ENCODE measurements at places on chromosomes 5 and 9.
A peak's percentile ranks its signal among the peaks of the same experiment; 100 is the strongest.

- no peak for DNase-seq
These were observed 95.3 kb downstream of the GRIA1 start for GRCh38 chr5:153585622-153586277.

GRCh38 chr5:85967681-85968080, 650.1 kb upstream of the COX7C start:
- no peak for DNase-seq

- DNase-seq: no peak
These were observed 854.1 kb downstream of the MAT2B start for GRCh38 chr5:164359260-164360255.

GRCh38 chr9:8136477-8136876, 336.9 kb upstream of the DMAC1 start:
- DNase-seq: no peak

- no peak for DNase-seq
These were observed 13.4 kb downstream of the RABL6 start for GRCh38 chr9:136820971-136821825.

DNA sequence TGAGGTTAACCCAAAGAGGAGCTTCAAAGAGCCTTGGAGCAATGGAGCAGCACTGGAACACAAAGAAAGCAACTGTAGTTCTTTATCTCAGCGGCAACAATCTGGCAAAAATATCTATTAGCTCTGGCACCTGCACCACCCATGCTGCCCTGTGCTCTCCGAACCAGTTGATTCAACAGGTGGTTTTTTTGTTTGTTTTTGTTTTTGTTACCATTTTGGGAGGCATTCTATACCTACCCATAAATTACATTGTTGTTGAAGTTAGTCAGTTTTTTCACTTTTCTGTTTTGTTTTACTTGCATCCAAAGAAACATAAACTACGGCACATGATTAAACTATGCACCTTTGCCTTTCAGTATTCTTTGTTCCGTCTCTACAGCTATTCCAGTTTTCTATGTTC, 16.2 kb downstream of the ESM1 start:
- no peak for DNase-seq

- DNase-seq: no peak
These were observed 70.7 kb downstream of the MSX2 start for GRCh38 chr5:174794931-174795672.

GRCh38 chr5:143308731-143309130, 94.8 kb downstream of the NR3C1 start:
- DNase-seq: no peak

DNA sequence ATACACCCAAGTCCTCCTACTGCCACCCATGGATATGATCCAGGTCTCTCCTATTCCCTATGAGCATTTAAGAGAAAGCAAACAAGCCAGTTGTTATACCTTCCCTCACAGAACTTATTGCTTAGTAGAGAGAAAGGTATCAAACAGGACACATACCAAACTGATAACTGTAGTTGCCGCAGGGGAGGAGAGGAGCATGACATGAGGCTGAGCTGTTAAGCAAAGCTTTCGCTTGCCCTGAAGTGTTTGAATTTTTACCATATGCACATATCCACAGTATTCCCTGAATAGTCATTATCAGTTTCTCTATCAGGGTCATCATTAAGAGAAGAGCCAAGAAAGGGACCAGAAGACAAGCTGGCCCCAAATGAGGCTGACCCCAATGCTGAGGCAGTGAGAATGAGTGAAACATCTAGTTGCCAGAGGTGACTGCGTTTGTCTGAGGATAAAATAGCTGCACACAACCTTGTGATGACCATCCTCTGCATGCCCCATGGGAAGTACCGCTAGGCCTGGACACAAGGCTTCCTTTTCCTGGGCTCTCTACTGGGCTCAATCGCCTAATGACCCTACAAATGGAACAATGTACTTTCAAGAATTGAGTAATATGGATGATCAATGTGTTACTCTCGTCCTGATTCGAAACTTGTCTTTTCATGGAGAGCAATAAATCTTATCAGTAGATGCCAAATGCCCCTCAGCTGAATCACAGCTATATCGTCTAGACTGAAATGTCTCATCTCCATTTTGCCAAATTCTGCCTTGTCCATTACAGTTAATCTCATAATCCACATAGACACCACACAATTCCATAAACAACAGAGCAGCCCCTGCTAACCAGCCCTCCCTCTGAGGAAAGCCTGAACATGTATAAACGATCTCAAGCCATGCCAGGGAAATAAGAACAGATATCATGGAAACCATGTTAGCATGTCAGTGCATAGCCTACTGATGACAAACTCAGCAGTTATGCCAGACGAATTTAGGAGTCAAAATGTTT, 4.3 kb upstream of the IFNK start:
- no peak for DNase-seq

- DNase-seq: no peak
These were observed 27.1 kb downstream of the CCDC125 start for GRCh38 chr5:69305512-69305911.

- DNase-seq: no peak
These were observed 128.8 kb upstream of the MAP3K1 start for GRCh38 chr5:56686337-56687195.

- DNase-seq: peak; percentile 50
These were observed 16.0 kb upstream of the JADE2 start for GRCh38 chr5:134509308-134510040.

DNA sequence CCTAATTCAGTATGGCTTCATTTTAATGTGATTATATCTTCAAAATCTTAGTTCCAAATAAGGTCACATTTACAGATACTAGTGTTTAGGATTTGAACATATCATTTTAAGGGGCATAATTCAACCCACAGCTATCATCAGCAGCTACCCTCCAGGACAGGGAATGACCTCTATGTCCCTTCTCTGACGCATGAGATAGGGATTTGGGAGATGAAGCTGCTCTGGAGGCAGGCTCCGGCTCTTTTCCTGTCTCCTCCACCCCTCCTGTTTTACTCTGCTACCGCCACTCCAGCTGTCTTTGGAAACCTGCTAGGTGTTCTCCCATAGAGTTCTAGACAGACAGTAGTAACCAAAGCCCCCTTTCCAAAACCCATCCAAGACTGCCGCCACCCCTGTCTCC, 119.2 kb downstream of the CARTPT start:
- DNase-seq: no peak

- no peak for DNase-seq
These were observed 605.9 kb upstream of the KLF4 start for GRCh38 chr9:108095496-108095895.

DNA sequence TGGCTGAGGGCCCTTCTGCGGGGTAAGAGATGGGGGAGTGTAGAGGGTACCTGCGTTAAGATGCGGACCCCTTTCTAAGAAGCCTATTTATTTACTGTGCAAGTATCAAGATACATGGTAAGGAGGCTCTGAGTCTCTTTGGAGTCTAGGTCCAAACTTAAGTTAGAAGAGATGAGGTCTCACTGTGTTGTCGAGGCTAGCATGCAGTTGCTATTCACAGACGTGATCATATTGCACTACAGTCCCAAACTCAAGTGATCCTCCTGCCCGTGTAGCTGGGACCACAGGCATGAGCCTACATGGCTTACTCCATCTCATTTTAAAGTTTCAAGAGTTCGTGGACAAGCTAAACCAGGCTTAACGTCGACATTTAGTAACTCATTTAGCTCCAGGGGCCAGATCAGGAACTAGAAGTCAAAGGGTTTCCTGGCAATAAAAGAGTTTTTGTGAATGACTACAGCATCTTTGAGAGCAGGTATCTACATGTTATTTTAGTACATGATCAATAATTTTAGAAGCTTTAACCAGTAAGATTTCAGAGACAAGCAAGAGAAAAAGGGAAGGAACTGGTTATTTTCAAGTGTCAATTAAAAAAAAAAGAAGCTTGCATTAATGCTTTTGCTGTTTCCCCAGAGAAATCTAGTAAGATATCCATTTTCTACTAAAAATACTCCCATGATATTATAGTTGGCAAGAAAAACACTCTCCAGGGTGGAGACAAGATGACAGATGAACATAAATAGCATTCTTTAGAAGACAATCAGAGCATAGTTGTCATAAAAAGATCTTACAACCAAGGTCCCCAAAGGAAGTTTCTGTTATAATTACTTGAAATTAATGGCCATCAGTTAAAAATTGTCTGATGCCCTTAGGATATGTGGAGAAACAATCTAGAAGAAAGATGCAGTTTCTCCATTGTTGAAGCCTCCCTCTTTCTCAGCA, 141.3 kb downstream of the SCAMP1 start:
- DNase-seq: peak; percentile 52

DNA sequence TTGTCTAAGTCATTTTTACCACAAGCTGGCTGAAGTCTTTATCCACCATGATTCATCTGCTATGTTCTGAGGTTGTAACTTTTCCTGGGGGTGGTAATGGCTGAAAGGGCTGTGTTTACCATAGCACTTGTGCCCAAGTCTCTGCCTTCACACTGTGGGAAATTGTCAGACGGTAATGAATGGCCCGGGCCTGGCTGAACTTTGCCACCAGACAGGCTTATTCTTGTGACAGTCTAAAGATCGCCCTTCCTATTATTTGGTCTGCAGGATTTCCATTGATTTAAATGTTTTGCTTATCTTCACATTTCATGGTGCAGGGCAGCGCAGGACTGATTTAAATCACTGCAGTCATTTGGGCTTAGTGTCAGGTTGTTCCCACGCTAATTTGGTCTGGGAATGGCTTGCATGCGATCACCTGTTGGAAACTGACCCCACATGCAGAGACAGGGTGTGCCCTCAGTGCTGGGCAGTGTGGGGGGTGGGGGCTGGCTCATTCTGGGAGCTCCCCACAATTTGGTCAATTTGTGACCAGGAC, 109.3 kb upstream of the ICE1 start:
- DNase-seq: no peak

DNA sequence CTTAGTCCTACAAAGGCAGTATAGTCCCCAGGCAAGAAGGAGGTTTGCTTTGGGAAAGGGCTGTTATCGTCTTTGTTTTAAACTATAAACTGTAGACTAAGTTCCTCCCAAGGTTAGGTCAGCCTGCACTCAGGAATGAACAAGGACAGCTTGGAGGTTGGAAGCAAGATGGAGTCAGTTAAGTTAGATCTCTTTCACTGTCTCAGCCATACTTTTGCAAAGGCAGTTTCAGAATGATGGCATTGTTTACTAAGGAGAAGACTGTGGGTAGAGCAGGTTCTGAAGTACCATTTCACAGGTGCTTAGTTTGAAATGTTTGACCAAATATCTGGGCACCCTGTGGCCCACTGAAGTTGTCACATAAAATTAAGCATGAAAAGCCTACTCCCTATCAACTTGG, 19.4 kb downstream of the SNX24 start:
- no peak for DNase-seq

GRCh38 chr5:170945275-170945674, 83.5 kb downstream of the RANBP17 start:
- no peak for DNase-seq

- no peak for DNase-seq
These were observed 333.7 kb downstream of the ELAVL2 start for GRCh38 chr9:23492126-23493002.

DNA sequence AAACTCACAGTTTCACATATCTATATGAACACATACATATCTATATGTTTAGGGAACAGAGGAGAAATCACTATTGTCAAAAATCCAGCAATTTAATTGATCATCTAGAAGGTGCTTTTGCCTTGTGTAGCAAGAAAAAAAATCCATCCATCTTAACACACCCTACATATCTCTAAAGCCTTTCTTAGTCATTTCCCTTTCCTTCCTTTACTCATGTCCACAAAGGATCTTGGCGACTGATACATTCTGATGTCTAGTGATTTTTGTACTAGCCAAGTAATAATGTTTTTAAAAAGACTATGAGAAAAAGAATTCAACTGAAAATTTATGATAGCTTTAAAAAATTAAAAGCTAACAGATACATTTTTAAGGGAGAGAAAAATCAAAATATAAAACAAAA, 22.5 kb downstream of the ZDHHC21 start:
- DNase-seq: peak; percentile 20

GRCh38 chr5:166045961-166046360, 2245.5 kb upstream of the WWC1 start:
- no peak for DNase-seq

GRCh38 chr5:87074072-87074471, 193.6 kb upstream of the RASA1 start:
- DNase-seq: no peak

- no peak for DNase-seq
These were observed 66.6 kb downstream of the RALGPS1 start for GRCh38 chr9:126981218-126981617.

- no peak for DNase-seq
These were observed 17.9 kb downstream of the HSD17B4 start for GRCh38 chr5:119470105-119470763.

GRCh38 chr5:64298586-64298985, 132.9 kb downstream of the RNF180 start:
- no peak for DNase-seq

DNA sequence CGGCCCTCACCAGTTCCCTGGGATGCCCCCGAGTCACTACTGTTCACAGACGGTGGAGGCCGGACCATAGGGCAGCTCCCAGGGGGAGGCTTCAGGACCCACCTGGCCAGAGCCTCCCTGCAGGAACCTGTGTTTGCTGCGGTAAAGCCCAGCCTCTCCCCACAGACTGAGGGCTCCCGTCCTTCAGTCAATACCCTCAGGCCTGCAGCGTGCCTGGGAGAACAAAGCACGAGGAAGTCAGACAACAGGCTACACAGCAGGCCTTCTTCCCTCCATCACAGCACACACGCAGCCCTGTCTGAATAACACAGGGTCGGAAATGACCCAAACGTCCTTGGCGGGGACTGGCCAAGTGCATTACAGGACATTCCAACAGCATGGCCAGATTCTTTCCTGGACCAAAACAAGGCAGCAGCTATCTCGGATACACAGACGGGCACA, 34.4 kb downstream of the COL23A1 start:
- DNase-seq: no peak

All from foreskin fibroblast (primary cell).